ENCODE measurements at places on chromosomes 5 and 9.
A peak's percentile ranks its signal among the peaks of the same experiment; 100 is the strongest.

GRCh38 chr5:171464829-171465228 is 45.4 kb downstream of the FGF18 start:
- no peak for DNase-seq

DNA sequence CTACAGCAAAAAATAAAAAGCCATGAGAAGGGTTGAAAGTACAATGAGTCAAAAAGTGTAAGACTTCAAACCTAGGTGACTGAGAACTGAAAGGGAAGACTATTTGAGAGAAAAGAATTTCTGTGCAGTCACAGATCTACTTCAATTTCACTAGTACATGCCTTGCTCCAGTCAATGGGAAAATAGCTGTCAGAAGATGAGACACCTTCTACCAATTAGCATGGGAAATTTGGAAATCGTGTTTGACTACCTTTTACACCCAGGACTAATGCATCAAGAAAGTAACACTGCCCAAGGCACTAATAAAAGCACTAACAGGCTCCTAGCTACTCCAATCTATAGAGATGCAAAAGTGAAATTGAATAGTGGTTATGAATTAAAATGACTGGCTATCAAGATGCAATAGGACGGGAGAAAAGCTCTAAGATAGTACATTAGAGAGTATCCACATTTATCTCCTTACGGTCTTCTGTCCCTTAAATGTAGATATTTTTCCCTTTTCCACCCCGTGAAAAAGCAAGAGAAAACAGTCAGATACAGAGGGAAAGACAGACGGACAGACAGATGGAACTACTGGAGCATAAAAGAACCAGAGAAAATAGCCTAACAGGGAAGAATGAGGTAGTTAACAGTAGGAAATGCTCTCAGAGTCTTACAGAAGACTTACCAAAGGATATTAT is 15.2 kb downstream of the ERP44 start:
- no peak for DNase-seq

GRCh38 chr5:148645527-148645926 is 8.8 kb downstream of the HTR4 start:
- no peak for DNase-seq

- DNase-seq: no peak
Observed at GRCh38 chr5:157923765-157924164, 64.8 kb upstream of the CLINT1 start.

DNA sequence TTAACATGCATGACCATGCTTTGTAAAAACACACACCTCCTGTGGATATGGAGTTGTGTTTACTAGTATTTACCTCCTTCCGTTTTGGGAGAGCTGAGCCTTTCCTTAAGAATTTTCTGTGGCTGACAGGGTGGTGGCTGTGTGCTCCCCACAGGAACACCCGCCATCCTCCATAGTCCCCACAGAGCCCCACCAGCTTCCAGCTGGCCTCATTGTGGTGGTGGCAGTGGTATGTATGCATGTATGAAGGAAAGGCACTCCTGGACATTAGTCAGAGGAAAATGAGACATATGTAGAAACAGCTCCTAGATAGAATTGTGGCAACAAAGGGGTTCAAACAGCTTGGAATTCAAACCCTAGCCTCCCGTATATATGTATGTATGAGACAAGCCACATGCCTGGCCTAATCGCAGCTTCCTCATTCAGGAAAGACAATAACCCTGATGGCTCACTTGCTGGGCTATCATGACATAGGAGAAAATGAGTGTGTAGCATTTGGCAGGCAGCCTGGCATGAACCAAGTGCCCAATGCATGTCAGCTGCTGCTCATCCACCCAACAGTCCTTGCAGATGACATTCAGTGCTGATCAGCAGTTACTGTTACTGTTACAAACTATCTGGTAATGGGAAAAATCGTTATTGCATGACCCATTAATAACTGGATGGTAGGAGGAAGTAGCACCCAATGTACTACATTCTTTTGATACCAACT is 459.7 kb downstream of the EBF1 start:
- DNase-seq: no peak

DNA sequence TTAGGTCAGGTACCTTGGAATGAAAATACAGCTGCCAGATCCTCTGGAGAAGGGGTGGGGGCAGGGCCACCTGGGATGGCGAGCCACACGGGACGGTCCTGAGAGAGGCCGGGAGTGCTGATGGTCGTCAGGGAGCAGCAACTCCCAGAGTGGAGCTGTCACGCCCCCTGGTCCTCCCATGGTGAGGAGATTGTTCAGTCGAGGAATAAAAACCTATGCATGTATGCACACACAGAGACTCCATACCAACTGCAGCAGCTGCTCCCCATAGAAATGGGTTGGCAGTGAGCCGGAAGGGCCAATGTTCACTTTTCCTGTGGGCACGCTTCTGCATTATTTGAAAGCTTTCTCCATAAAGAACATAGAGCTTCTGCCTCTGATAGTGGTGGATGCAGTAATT is 45.2 kb upstream of the SEMA4D start:
- DNase-seq: no peak

DNA sequence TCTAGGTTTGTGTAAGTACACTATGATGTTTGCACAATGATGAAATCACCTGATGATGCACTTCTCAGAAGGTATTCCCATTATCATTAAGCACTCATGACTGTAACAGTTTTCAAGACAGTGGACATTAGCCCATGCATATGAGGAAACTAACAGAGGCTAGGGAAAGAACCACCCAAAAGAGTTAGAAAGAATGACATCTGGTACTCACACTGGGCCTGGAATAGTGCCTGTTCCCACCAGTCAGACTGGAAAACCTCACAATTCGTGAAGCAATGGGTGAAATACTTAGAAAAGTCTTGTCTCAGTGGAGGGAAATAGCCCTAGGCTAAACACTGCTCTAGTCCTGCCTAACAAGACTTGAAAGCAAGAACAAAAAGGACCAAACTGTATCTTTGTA is 117.4 kb upstream of the GDNF start:
- DNase-seq: no peak

DNA sequence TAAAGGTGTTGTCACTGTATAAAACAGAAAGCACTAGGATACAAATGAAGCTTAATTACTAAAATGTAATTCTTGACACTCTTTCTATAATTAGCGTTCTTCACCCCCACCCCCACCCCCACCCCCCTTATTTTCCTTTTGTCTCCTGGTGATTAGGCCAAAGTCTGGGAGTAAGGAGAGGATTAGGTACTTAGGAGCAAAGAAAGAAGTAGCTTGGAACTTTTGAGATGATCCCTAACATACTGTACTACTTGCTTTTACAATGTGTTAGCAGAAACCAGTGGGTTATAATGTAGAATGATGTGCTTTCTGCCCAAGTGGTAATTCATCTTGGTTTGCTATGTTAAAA is 43.8 kb downstream of the NDFIP1 start:
- no peak for DNase-seq

DNA sequence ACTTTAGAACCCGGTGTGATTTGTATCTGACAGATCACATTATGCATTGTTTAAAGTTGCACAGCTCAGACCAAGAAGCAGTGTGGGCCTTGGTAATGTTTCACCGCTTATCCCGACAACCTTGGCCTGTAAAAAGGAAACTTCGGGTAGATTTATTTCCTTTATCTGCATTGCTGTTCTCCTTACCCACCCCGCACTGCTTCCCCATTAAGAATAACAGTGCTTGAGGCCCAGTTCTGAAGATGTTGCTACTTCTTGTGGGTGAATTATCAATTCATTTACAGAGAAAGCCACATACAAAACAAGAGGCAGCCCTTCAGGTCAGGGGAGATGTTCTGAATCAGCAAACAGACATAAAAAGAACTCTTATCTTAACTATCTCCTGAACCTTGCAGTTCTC is 8.4 kb downstream of the SMARCA2 start:
- no peak for DNase-seq

DNA sequence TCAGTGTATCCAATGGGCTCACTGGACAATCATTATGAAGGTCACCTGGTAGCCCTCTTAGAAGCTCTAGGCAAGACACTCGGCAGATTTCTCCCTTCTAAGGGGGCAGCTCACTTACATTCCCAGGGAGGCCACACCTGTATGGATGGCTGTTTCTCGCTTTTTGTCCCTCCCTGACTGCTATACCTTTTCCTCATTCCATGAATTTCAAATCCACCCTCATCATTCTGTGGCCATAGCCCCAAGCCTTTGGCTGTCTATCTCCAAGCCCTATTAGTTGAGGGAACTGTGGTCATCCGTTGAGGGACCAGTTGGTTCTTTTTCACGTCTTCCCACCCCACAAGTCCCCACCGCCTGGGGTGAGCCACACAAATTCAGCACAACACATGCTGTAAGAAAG is 85.0 kb upstream of the RARS1 start:
- DNase-seq: no peak

DNA sequence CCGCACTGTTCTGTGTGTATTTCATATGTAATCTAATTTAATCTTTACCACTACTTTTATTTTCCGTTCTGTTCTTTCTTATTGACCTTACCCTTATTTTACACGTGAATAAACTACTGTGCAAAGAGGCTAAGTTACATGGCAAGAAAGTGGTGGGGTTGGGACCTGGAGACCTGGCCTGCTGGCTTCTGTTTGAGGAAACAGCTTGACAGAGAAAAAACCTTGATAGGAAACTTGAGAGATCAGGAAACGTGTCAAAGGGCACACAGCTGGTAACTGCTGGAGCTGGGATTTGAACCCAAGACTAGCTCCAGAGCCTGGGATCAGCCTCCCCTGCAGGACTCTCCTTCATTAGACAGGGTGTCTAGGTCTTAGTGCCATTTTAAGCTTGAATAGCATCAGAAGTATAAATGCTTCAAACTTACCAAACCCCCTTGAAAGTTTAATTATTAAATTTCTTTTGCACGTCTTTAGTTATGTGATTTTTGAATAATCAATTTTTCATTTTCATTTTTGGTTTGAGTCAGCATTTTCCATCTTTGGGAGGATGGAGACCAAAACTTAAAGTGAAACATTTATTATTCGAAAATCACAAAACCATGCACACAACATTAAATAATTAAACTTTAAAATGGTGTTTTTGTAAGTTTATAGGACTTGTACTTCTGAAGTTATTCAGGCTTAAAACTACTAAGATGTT is 129.5 kb downstream of the RGS3 start:
- no peak for DNase-seq

GRCh38 chr9:27571011-27571410 is 2.3 kb downstream of the C9orf72 start:
- DNase-seq: no peak

DNA sequence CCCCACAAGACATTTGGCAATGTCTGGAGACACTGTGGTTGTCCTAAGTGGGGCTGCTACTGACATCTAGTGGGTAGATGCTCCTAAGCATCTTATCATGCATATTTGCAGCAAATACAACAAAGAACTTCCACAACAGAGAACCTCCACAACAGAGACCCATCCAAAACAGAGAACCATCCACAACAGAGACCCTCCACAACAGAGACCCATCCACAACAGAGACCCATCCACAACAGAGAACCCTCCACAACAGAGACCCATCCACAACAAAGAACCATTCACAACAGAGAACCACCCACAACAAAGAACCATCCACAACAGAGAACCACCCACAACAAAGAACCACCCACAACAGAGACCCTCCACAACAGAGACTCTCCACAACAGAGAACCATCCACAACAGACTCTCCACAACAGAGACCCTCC is 32.8 kb downstream of the ARPC5L start:
- peak; percentile 25 for DNase-seq
